HepG2 (cell line): ENCODE measurements at places on chromosomes 13 and 19. TPM values are rescaled to one million over a fixed set of nuclear protein-coding genes. Genes with fewer than 3 reads are reported as not detected.

- DNase-seq, result no peak
- no peaks in the 10 kb centered on the region for H3K36me3 ChIP-seq
- H3K27me3 ChIP-seq, result no peaks in the 10 kb centered on the region
- H3K27ac ChIP-seq, result no peak overlapping the region
Observed at GRCh38 chr13:53068585-53069520, 40.2 kb downstream of the OLFM4 start.

DNA sequence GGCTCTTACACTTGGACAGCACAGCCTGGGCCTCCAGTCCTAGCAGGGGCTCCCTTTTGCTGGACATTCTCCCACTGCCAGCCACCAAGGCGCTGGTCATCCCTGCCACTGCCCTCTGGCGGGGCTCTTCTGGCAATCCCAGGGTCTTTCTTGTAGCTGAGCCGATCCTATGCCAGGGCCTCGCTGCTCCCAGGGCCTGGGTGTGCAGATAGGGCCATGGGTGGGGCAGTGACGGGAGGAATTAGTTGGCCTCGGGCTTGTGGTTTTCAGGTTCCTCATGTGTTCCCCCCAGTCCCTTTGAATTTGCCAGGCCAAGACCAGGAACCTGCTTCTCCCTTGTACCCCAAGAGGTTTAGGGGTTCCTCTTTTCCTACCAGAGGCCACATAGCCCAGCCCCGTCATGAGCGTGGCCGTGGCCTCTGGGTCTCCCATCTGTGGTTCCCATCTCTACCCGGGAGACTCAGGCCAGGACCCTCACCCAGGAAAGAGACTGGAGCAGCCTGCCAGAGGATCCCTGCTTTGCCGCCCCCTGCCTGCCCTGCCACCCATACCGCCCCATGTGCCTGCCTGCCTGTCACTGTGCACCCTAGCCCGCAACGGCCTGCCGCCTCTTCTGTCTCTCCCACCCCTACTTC lies 26.2 kb downstream of the TMED1 start:
- H3K4me3 ChIP-seq, result no peak overlapping the region
- DNase-seq, result no peak
- H3K36me3 ChIP-seq, result peaks cover 49% of the 10 kb centered on the region; the same call in 2 of the 3 replicates
- no peaks in the 10 kb centered on the region for H3K27me3 ChIP-seq
- H3K4me1 ChIP-seq, result peaks cover 22% of the 10 kb centered on the region

DNA sequence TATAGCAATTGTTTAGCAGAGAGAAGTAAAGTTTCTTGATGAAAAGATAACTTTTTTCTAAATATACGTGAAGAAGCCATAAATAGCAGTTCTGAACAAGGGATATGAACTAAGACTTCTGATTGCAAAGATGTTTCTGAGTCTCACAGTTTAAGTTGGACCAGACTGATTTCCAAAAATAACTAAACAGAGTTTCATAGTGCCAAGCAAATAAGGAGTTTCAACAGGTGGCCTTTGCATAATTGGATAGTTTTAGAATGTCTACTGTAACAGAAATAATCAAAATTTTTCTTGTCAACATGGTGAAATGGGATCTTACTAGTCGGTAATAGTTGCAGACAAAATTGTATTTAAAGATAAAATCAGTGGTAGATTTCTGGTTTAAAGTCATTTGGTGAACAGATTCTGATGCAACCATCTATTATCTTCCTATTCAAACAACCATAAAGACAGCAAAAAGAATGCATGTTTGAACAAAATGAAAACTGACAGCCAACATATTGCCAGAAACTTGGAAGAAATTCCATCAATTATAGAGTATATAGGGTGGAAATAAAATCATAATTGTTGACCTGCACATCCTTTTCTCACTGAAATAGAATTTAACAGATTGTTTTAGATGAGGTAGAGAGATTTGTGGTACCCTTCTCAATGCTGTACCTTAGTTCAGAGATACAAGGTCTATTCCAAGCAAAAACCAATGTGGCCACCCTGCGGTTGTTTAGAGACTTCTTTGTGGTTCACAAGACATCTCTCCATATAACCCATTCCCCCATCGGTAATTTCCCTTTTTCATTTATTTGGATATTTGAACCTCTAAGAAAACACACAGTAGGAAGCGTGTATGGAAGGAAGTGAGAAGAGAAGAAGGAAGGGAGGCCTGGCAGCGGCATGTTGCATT lies 275.3 kb downstream of the COG6 start:
- no peaks in the 10 kb centered on the region for H3K27me3 ChIP-seq
- no peak for DNase-seq
- H3K27ac ChIP-seq, result no peak overlapping the region
- H3K36me3 ChIP-seq, result no peaks in the 10 kb centered on the region

DNA sequence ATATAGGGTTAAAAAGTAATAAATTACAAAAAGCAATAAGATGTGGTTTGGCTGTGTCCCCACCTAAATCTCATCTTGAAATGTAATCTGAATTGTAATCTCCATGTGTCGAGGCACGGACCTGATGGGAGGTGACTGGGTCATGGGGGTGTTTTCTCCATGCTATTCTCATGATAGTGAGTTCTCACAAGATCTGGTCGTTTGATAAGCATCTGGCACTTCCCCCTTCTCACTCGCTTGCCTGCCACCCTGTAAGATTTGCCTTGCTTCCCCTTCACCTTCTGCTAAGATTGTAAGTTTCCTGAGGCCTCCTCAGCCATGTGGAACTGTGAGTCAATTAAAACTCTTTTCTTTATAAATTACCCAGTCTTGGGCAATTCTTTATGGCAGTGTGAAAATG lies 577.4 kb downstream of the TBC1D4 start:
- no peak overlapping the region for H3K4me3 ChIP-seq
- H3K27ac ChIP-seq, result no peak overlapping the region
- H3K36me3 ChIP-seq, result no peaks in the 10 kb centered on the region
- no peak for DNase-seq
- no peaks in the 10 kb centered on the region for H3K27me3 ChIP-seq

DNA sequence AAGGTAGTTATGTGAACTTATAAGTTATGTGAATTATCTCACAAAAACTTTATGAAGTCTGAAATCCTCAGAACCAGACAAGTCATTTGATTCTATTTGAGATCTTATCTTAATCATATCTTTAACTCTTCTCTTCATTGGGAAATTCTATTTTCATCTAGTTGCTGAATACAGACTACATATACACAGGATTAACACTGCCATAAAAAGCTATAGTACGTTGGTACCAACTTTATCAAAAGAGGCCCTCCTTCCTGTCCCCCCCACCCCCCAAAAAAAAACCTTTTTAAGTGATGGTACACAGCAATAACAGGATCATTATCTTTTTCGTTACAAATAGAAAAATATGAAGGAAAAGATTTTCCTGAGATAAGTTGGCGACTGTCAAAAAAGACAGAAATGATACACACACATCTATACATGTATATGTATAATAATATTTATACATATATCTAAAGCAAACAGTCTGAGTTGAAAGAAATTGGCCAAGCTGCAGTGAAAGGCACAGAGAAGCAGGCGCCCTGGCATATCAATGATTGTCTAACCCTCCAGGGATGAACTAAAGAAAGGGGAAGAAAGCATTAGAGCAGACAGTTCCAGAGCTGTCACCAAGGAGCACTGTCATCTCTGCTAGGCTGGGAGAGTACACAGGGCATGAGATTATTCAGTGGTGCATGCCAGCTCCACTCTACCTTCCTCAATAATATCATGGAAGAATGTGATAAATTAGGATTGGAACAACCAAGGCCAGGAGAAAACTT lies 116.7 kb downstream of the KLF12 start:
- H3K27me3 ChIP-seq, result no peaks in the 10 kb centered on the region
- no peaks in the 10 kb centered on the region for H3K4me1 ChIP-seq
- H3K4me3 ChIP-seq, result no peak overlapping the region
- DNase-seq, result no peak
- H3K27ac ChIP-seq, result no peak overlapping the region

- no peak for DNase-seq
- peaks cover 6% of the 10 kb centered on the region for H3K27me3 ChIP-seq
- peaks cover 4% of the 10 kb centered on the region; the same call in 1 of the 3 replicates for H3K36me3 ChIP-seq
- no peak overlapping the region for H3K4me3 ChIP-seq
Observed at GRCh38 chr13:114231886-114232285, 2.8 kb upstream of the CDC16 start.

The PCDH9 gene
- 0.09 and 0.11 TPM in 2 replicates for total RNA-seq

The EPS8L1 gene
- total RNA-seq, result 2.3 and 3.0 TPM in 2 replicates

The IFNL1 gene
- not detected in 2 replicates for total RNA-seq
